NCI-H2171 (cell line): ENCODE measurements at places on chromosomes 3 and 15.

DNA sequence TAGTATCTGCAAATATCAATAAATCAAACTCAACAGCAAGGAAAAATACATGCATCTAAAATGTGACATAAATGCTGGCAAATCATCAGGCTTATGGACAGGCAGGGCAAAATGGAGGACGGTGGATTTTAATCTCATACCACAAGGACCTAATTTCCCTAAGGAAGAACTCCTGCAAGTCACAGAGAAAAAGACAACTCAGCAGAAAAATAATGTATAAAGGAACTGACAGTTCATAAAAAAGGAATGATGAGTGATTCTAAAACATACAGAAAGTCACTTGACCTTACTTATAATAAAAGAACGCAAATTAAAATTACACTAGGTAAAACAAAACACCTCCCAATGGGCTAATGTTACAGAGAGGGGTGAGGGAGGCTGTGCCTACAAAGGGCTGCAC is 17.2 kb downstream of the TUBGCP5 start:
- no peak for DNase-seq

DNA sequence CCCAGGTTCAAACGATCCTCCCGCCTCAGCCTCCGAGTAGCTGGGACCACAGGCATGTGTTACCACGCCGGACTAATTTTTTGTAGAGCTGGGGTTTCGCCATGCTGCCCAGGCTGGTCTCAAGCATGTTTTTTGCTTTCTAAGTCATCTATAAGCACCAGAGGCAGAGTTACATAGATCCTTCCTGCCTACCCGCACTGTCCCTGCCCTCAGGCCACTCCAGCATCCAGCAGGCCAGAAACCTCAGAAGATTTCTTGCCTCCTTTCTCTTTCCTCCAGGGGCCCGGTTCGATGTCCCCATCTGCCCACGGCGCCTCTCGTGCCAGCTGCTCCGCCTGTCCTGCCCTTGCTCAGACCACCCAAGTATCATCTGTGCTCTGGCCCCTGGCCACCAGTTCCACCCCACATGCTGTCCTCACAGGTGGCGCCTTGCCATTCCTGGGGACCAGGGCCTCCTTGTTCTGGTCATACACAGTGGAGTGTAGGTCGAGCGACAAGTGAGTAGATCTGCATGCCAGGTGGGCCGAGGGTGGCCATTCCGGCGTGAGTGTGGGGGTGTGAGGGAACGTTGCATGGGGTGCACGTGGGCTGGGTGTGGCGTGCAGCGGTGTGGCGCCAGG is 27.3 kb downstream of the KLHDC8B start:
- no peak for DNase-seq

DNA sequence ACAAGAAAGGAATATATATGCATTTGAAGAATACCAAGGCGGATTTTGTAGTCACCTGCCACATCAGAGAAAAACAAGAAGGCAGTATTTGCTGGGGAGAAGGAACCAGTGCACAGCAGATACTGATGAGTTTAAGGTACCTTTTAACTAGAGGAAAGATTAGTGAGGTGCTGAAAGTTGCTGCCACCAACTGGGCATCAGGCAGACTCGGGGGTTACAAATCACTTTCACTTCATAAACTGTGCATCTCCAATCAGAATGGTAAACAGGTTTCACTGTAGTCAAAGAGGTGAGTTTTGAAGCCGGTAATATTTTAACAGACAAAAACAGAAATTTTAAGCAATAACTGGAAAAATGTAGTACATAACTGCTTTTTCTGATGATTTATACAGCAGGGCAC is 4.1 kb downstream of the FBN1 start:
- no peak for DNase-seq

GRCh38 chr3:63931290-63931689 is 19.1 kb upstream of the SCAANT1 start:
- no peak for DNase-seq

- no peak for DNase-seq
Observed at GRCh38 chr3:129557548-129557894, 14.5 kb downstream of the H1-8 start.

- peak; percentile 93 for DNase-seq
Observed at GRCh38 chr15:79595995-79596622, 164.0 kb downstream of the MINAR1 start.

- no peak for DNase-seq
Observed at GRCh38 chr15:36617529-36618196, 38.2 kb downstream of the CDIN1 start.

DNA sequence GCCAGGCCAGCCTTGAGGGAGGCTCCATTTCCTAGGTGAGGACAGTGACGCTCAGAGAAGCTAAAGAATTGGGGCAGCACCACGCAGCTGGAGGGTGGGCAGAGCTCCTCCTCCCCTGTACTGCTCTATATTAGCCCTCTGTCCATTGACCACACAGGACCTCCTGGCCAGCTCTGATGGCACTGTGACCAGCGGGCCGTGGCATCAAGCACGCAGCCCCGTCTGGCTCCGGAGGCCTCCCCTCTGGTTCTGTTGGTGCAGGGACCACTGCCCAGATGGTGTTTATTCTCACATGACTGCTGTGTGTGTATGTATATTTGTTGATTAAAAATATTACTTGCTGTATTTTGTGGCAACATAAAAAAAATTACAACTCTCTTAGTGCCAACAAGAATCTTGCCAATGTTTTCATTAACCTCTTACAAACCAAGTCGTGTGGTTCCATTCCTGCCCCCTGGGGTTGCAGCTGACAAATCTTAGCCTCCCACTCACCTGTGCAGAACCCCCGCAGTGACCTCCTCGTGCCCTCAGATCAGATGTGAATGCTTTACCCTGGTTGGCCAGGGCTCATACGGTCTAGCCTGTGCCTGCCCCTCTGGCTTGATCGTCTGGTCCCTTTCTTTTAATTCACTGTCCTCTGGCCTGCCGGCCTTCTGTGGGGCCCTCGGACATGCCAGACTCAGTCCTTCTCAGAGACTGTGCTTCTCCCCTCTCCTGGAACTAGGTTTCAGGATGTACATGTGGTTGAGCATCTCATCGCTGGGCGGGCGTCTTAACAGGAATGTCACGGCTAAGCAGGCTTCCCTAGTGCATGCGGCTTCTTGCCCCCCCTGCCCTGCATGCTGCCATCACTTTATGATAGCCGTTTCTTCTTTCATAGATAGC is 14.8 kb downstream of the CHCHD6 start:
- no peak for DNase-seq

DNA sequence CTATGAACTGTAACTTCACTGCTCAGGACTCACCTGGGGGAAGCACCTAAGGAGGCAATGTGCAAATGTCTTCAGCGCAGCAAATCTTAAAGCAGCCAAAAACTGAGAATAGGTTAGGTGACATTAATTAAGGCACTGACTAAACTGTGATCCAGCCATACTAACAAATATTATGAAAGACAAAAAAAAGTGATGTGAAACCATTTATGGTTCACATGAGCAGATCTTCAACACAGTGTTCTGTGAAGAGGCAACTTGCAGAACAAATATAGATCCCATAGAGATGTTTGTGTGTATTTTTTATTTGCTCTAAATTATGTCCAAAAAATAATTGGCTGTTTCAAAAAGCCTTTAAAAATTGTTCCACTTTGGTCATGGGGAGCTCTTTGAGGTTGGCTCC is 24.1 kb upstream of the MITF start:
- no peak for DNase-seq
